OCI-LY7 (cell line): ENCODE measurements at places on chromosomes 7 and 10.

- DNase-seq = no peak
Measured at GRCh38 chr7:56218510-56218909, 102.3 kb upstream of the NUPR2 start.

DNA sequence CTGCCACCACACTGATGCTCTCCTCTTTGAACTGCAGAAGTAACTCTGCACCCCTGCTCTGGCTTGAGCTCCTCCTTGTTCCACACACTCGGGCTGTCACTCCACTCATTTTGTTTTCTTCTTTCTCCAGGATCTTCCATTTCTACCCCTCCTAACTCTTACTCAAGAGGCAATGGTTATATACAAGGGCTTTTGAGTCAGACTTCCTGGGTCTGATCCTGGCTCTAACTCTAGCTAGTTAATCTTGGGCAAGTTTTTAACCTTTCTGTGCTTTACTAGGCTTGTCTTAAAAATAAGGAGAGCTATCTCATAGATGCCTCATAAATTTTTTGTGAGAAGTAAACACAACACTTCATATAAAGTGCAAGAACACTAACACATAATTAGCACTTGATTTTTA lies 45.3 kb upstream of the GNAI1 start:
- DNase-seq = no peak

GRCh38 chr7:41869596-41869995 lies 166.7 kb upstream of the INHBA start:
- DNase-seq = no peak

- no peak for DNase-seq
Measured at GRCh38 chr10:79220307-79220706, 127.0 kb upstream of the PPIF start.

- DNase-seq = no peak
Measured at GRCh38 chr10:68727146-68727545, 6.1 kb downstream of the CCAR1 start.

- no peak for DNase-seq
Measured at GRCh38 chr10:98295401-98295811, 27.4 kb upstream of the LOXL4 start.
